EH (cell line): ENCODE measurements at places on chromosomes 4 and X.

- DNase-seq = no peak
These were observed 641.4 kb downstream of the TRIML1 start for GRCh38 chr4:188780686-188781085.

DNA sequence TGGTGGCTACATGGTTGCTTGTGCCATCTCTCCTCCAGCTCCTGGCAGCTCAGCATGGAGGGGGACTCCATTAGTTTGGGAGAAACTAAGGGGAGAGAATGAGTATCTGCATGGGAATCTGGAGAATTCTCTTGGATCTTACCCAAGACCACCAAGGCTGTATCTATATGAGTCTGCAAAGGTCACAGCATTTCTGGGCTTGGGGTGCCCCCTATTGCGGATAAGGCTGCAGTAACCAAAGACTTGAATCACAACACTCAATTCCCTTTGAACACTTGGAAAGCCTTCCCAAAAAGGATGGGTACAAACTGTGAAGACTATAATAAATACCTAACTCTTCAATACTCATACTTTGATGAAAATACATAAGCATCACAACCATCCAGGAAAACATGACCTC is 623.5 kb upstream of the NR3C2 start:
- no peak for DNase-seq

- peak; percentile 71 for DNase-seq
These were observed 1578.3 kb upstream of the TENM3 start for GRCh38 chr4:180664766-180665368.

DNA sequence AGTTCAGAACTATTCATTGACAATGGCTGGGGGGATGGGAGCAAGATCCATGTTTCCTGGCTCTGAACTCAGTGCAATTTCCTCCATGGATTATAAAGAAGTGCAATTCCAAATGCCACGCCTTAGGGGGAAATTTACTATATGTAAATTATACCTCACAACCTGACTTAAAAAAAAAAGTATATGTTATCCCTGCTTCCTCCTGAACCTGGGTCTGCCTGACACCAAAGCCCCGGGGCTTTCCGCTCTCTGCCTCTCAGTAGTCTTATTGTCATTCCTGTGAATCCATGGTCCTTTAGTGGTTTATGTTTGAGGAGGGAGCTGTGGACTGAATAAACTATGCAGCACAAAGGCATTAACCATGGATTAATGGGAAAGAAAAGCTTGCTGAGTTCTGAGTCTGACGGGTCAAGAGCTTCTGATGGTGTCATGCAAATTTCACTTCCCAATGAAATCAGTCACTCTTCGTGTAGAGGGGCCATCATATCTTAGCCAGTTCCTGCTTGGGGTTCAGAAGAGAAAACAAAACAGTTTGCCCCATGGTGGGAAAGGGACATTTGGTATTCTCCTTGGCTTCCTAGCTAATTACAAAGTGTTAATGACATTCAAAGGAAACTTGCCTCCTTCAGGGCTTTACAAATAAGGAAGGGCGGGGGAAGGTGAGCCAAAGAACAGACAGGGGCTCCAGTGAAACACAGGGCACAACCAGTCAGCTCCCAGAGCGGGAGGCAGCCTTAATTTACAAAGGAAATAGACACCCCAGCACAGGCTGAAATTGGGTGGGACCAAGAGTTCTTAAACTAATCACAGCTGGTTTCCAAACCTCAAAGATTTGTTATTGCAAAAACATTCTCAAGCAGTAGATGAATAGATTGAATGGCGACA is 14.3 kb downstream of the FAM9C start:
- peak; percentile 48 for DNase-seq

GRCh38 chr4:86092684-86093083 is 267.2 kb downstream of the MAPK10 start:
- peak; percentile 65 for DNase-seq

DNA sequence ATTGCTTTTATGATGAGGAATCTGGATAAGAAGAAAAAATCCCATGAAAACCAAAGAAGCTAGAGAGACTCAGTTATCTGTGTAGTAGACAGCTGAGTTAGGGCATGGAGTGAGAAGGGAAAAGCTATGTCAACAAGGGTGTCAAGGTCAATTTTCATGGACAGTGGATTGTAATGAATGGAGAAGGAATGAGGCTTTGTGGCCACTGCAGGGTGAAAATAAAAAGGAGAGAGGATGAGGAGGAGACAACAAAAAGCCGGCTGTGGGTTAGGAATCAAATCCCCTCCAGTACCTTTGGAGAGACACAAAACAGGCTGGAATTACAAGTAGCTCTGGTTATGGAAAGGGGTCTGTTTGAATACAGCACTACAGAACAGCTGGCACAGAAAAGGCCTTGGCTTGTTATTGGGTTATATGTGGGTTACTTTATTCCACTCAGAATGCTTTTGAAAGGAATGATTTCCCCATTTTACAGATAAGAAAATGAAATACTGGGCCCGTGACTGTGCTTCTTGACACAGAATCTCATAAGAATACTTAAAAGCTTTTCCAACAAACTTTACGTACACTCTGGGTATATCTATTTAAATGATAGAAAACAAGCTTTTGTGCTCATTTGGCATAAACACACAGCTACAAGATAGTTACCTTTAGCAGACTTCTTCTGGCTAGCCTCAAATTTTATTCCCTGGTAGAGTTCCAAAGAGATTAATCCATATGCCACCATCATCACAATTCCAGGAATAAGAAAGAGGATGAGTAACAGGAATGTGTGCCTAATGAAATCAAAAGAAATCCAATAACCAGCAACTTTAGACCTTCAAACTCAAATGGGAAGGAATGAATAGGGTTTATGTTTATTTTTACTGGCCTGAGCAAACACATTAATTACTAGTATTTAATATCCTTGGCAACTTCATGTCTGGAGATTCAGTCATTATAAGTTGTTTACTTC is 7.5 kb downstream of the CCKAR start:
- DNase-seq = peak; percentile 58

DNA sequence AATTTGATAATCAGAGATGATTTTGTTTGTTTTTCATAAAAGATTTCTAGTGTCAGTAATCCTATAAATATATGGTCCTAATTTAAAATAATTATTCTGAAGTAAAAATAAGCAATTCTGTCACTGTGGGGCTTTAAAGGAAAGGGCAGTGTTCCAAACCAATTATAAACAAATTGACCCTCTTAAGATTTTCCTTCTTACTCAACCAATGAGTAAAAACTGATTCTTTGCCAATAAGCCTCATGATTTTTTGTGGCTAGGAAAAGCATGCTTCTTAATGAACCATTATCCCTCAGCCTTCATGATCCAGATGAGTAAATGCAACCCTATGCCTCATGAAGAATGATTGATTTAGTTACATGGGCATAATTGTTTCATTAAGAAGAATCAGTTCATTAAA is 1010.4 kb downstream of the ADGRL3 start:
- DNase-seq = no peak

GRCh38 chr4:66475596-66475995 is 805.3 kb upstream of the EPHA5 start:
- DNase-seq = peak; percentile 18

- no peak for DNase-seq
These were observed 1.4 kb downstream of the ACOX3 start for GRCh38 chr4:8439168-8439567.

- DNase-seq = peak; percentile 51
These were observed 153.8 kb upstream of the RAPGEF2 start for GRCh38 chr4:158949099-158949498.

DNA sequence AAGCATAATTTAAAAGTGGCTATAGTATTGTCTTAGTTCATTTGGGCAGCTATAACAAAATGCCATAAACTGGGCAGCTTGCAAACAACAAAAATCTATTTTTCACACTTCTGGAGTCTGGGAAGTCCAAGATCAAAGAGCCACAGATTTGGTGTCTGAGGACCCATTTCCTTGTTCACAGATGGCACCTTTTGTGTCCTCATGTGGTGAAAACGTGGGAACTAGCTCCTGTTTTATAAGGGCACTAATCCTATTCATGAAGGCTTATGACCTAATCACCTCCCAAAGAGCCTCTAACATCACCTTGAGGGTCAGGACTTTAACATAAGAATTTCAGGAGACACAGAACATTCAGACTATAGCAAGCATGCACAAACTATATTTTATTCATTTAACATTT is 126.5 kb upstream of the WDFY3 start:
- DNase-seq = no peak

GRCh38 chr4:61549336-61549735 is 349.2 kb downstream of the ADGRL3 start:
- DNase-seq = no peak

DNA sequence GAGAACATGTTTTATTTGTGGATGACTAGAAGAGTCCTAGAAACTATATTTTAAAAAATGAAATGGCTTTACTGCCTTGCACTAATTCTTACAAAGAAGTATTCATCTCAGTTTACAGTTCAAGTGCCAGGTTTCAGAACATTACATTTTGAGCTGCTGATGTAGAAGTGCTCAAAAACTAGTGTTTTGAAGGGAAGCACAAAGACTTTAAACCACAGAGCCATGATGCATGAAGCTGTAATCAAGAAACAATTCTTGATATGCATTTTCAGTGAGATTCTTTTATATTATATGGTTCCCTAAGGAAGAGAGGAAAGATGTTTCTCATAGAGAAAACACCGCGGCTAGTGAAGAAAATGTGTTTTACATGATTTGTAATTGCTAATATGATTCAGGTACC is 1163.0 kb downstream of the RAPGEF2 start:
- no peak for DNase-seq

GRCh38 chr4:167290678-167291077 is 56.4 kb upstream of the SPOCK3 start:
- no peak for DNase-seq

DNA sequence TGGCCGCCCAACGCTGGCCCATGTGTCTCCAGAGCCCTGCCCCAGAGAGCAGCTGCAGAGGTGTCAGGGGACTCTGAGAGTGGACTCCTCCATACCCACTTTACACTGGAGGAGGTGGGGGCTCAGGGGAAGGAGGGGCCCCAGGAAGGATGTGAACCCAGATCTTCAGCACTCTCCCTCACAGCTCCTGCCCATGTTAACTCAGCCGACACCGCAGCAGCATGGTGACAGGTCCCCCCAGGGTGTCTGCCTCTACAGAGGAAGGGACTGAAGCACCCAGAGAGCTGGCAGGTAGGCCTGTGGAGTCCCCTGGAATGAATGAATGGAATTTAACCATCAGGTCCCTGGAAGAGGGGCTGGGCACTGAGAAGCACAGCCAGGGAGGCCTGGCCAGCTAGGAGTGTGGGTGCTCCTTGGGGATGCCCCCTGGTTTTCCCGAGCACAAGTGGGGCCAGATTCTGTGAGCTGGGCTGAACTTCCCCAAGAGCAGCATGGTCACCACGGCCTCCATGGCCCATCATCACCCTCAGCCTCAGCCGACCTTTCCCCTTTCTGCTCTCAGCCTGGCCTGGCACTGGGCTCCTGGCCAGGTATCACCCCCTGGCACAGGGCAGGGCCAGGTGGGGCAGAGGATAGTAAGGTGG is 21.9 kb downstream of the SH3BP2 start:
- no peak for DNase-seq

GRCh38 chr4:14254252-14254651 is 626.7 kb upstream of the BOD1L1 start:
- peak; percentile 49 for DNase-seq

DNA sequence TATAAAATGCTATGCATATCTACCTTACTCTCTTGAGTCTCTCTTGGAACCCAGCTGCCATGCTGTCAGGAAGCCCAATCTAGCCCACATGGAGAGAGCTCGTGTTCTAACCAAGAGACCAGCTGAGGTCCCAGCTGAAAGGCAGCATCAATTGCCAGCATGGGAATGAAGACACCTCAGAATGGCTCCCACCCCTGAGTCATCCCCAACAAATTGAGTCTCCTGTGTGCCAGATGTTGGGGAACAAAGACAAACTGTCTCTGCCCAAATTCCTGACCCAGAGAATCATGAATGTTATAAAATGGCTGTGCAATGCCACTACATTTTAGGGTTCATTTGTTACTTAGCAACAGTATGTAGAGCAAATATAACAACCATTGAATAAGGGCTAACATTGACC is 105.2 kb upstream of the STX18 start:
- peak; percentile 36 for DNase-seq

DNA sequence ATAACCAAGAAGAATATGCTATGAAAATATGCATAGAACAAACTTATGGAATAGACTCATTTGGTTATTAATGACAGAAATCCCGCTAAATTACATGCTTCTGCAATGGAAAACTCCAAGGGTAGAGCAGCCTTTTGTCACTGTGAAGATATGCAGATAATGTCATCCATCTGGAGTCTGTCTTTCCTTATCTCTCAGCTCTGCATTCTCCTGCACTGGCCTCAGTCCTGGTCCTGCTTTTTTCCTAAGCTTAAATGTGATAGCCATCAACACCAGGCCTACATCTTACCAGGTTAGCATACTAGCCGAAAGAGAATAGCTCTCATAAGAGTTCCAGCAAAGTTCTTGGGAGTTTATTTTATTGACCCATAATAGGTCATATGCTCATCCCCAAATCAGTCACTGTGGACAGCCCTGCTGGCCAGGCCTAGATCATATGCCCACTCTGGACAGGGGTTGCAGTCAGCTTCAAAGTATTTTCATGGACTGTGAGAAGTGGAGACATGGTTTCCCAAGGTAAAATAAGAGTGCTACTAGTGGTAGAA is 86.5 kb upstream of the LEF1 start:
- no peak for DNase-seq

GRCh38 chr4:104015680-104016079 is 295.9 kb upstream of the TACR3 start:
- DNase-seq = no peak
